ENCODE measurements at places on chromosomes 3 and 15.

DNA sequence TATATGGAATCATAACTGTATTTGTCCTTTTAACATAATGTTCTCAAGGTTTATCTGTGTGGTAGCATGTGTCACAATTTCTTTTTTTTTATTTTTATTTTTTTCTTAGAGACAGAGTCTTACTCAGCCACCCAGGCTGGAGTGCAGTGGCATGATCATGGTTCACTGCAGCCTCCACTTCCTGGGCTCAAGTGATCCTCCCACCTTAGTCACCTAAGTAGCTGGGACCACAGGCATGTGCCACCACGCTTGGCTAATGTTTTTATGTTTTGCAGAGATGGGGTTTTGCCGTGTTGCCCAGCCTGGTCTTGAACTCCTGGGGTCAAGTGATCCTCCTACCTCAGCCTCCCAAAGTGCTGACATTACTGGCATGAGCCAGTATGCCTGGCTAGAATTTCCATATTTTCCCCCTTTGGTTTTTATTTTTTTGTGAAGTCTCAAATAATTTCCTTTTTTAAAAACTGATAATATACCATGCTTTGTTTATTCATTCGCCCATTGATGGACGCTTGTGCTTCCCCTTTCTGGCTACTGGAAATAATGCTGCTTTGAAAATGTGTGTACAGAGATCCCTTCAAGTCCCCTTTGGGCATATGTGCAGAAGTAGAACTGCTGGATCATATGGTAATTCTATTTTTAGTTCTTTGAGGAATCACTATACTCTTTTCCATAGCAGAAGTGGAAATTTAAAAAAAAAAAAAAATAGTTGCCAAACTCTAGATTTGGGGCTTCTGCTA is 28.4 kb downstream of the TMEM40 start:
- DNase-seq, result no peak

- DNase-seq, result no peak
Observed at GRCh38 chr15:52559022-52559421, 9.8 kb downstream of the ARPP19 start.

GRCh38 chr15:51327081-51327480 is 11.3 kb downstream of the CYP19A1 start:
- DNase-seq, result no peak

GRCh38 chr3:190424108-190424477 is 25.6 kb downstream of the TMEM207 start:
- no peak for DNase-seq

GRCh38 chr3:17032407-17033034 is 147.8 kb downstream of the PLCL2 start:
- DNase-seq, result peak; percentile 40

DNA sequence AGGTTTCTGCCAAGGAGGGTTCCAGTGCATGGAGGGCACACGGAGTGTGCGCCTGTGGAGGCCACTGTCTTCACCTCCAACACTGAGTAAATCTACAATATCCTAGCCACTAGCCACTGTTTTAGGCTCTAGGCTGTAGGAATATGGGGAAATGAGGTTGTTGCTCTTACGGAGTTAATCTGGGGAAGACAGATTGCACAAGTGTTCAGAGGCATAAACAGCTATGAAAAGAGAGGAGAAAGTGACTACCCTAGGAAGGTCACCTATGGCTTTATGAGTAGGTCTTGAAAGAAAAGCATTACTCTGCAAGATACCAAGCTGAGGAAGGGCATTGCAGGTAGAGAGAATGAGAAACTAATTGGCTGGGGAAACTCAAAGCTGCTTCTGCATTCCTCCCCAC is 85.7 kb downstream of the CYP19A1 start:
- no peak for DNase-seq

DNA sequence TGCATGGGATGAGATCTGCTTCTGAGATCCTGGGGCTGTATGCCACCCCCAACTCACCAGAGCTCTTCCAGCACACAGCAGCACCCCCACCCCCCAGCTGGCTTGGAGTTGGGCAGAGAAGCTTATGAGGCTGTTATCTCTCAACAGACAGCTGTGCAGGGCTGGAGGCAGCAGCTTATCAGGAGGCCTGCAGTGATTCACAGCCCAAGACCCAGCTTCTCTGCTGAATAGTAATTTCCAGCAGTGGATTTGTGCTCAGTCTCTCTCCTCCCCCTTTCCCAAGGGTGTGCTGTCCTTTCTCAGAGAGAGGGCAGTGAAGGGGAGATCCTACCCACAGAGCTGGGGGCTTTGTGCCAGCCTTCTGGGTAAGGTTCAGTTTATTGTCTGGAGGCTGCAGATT is 2.1 kb downstream of the RPP25 start:
- DNase-seq, result peak; percentile 93

- DNase-seq, result no peak
Observed at GRCh38 chr15:35698966-35699575, 153.1 kb upstream of the DPH6 start.

DNA sequence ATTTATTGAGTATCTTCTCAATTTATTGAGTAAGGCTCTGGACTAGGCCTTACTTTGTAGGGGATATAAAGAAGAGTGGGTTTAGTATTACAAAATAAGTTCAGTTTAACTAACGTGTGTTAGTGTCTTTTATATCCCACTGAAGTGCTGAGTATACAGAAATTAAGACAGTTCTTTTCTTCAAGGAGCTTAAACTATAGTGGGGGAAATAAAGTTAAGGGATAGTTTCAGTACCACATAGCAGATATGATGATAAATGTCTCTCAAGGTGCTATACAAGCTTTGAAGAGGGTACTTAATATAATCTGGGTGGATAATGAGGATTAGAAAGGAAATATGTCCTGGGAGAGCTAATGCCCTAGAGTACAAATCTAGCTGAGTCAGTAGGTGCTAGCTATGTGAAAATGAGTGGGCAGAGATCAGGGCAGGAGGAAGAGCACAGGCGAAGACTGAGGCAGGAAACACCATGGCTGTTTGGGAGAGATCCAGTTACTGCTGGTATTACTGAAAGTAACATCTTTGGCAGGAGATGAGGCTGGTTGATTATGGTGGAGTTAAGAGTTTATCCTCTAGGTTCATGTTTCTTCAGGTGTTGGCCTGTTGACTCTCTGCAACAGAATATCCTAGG is 46.0 kb downstream of the TEX9 start:
- DNase-seq, result no peak

DNA sequence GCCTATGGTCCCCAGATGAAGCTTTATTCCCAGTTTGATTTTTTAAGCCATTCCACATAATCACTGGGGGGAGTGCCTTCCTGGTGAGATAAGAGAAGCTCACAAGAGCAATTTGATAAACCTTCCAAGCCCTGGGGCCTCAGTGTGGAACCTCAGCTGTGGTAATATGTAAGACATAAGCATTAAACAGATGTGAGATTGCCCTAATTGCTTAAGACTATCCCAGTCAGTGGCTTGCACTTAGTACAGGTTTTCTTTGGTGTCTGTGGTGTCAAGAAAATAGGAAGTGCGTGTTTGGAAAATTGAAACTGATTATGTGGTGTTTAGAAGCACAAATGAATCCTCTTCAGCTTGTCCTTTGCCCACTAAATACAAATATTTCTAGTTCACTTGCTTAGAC is 54.3 kb downstream of the LRRN1 start:
- no peak for DNase-seq

- no peak for DNase-seq
Observed at GRCh38 chr3:188150982-188151381, 3.0 kb upstream of the LPP start.

GRCh38 chr3:98961161-98962155 is 60.0 kb upstream of the DCBLD2 start:
- DNase-seq, result no peak

DNA sequence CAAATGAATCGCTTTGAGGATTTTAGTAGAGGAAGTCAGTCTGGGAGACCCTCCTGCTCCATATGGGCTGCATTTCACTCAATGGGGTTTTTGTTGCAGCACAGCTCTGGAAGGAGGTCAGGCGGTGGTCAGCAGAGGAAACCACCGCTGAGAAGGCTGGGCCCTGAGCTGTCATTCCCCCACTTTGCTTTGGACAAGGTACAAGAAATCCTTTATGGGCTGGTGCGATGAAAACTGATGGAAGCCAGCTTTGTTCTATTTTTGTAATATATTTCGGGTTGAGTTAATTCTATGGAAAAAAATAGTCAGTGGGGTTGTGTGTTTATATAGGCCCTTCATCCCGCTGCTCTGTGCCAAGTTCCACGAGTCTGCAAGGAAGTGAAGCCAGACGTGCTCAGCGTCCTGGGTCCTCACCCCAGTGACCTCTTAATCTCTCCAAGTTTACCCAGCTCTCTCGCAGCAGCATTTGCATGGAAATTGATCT is 157.1 kb upstream of the TMC3 start:
- peak; percentile 76 for DNase-seq

- DNase-seq, result no peak
Observed at GRCh38 chr3:111902534-111902933, 43.5 kb downstream of the PHLDB2 start.

GRCh38 chr3:165464736-165465135 is 268.6 kb upstream of the SLITRK3 start:
- DNase-seq, result no peak

DNA sequence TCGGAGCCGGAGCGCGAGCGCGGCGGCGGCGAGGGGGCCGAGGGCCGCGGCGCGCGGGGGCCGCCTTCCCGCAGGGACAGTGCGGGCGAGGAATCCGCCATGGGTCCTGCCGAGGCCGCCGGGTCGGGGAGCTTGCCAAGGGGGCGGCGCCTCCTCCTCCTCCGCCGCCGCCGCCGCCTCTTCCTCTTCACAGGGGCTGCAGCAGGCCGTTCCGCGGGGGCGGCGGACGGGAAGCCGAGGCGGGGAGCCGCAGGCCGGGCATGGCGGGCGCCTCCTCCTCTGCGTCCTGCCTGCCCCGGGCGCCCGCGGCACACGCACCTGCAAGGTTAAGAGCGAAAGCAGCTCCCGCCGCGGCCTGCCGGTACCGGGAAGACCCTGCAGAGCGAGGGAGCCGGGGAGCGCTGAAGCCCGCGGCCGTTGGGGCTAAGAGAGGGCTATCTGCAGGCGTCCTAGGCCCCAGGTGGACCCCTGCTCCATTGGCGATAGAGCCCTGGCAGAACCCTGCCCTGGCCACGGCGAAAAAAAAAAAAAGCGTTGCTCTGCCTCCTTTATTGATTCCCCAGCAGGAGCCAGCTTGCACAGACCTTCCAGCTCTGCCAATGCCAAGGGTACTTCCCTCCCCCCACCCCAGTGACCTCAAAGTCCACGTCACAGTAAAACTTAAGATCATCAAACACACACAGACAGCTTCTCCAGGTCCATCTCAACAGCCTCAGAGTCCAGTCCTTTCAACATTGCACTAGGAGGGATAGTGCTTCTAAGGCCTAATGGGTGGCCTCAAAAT is at the start of gene LYSMD2:
Gene LYSMD2, minus strand, starts transcription at position 134 of the 784 bp plus-strand sequence. Its CDS starts 33 bp downstream, at position 101.
- DNase-seq, result peak; percentile 73

GRCh38 chr3:195186041-195186709 is 84.8 kb downstream of the XXYLT1 start:
- no peak for DNase-seq

DNA sequence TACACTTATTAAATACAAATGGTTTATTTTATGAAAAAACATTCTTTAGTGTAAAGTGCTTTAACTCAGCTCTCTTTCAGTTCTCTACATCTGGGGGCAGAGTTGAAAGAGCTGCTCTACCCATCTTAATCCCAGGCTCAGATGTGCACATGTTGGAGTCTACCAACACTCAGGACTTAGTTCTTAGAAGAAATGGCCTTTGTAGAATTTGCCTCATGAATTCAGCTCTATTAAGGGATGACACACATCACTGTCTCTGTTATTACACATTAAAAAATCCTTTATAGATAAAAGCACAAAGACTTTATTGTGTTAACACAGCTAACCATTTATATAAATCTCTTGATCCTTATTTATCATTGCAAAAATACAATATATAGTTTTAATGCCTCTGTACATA is 31.7 kb upstream of the GSK3B start:
- no peak for DNase-seq

GRCh38 chr3:98782824-98783500 is 19.8 kb downstream of the ST3GAL6 start:
- DNase-seq, result no peak

- DNase-seq, result no peak
Observed at GRCh38 chr3:181756645-181757297, 45.0 kb downstream of the SOX2 start.

DNA sequence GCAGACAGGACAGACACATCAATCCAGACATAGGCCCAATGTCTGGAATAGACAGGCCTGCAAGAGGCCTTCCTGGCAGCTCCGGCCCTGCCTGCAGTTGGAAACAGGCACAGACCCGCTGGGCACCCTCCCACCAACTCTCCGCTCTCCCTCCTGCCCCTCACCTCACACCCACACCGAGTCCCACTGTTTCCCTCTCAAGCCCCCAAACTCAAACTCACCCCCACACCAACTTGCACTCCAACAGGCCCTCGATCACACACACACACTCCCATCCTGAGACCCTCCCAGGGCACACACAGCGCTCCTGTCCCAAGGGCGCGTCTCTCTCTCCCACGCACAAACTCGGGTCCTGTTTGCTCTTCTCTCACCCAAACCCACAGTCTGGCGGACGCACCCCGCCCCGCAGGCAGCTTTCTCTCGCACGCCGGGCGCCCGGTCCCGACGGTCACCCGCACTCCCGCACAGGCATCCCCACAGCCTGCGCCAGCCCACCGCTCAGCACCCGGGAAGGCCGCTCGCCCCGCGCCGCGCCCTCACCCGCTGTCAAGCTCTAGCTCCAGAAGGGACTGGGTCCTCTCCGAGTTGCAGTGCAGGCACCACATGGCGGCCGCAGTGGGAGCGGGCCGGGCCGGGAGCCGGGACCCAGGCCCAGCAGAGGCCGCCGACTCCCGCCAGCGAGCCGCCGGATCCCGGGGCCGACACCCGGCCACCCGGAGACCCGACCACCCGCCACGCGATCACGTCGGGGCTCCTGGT is 106.2 kb downstream of the IQSEC1 start:
- DNase-seq, result peak; percentile 37

- no peak for DNase-seq
Observed at GRCh38 chr3:13451301-13451673, 28.8 kb upstream of the HDAC11 start.

DNA sequence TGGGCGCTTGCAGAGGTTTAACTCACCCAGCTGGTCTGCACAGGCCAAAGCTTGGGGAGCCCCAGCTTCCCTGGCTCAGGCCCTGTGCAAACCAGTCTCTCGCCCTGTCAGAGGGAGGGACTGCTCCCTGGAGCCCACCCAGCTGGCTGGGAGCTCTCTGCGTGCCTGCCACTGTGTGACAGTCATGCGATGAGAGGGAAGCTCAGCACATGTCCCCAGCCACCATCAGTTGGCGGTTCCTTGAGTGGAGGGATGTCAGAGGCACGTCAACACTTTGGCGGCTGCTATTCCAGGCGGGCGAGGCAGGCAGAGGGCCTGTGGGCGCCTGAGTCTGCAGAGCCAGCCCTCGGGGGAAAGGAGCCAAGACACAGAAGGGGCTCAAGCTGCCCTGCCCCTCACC is 324.6 kb downstream of the UACA start:
- DNase-seq, result peak; percentile 76

- no peak for DNase-seq
Observed at GRCh38 chr3:27186013-27186412, 183.2 kb downstream of the NEK10 start.

All from lung (tissue), 17 donors.